ENCODE measurements at places on chromosomes 7 and 10.

DNA sequence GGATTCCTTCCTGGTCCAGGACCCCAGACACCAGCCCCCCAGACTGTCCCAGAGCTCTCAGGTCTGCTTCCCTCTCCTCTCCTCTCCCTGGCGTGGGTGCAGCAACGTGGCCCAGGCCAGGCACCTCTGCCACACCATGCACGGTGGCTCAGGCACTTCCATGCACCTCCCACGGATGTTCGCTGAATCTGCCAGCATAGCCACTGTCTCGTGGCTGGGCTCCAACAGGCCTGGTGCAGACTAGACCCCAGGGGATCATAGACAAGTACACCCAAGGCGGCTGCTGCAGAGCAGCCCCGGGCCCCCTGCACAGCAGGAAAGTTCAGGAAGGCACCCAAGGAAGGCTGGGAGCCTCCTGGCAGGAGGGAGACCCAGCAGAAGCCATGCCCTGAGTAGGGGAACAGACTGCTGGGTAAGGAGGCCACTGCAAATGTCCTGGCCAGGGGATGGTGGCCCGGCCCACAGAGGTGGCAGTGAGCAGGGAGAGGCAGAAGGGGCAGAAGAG lies 4.4 kb downstream of the RASGEF1A start:
- DNase-seq, result no peak

DNA sequence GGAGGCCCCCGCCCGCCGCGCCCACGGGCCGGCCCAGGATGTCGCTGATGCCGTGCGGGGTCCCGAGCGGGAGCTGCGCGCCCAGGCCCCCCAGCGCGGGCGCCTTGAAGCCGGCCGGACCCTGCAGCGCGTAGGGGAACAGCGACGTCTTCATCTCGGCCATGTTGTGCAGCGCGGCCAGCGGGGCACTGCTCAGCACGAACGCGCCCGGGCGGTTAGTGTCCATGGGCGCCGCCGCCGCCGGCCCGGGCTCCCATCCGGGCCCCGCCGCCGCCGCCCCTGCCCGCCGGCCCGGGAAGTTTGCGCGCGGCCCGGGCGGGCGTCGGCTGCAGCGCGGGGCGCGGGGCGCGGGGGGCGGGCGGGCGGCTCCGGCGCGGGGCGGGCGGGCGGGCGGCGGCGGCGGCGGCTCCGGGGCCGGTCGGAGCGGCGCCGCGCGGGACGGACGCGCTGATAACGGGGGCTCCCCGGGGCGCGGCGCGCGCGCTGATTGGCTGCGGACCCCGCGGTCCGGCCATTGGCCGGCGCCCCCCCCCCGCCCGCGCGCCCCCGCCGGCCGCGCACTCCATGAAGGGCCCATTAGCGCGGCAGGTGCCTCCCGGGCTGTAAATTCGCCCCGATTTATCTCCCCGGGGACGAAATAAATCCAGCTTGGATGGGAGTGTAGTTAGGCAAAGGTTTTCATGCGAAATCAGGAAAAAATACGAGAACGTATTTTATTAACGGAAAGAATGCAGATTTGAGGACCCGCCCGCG lies at the start of gene NKX6-2:
NKX6-2 (minus strand) TSS at position 425 of the 753 bp plus-strand sequence; CDS start at position 226, 199 bp downstream.
- no peak for DNase-seq

GRCh38 chr10:15244635-15245197 lies 76.2 kb upstream of the NMT2 start:
- DNase-seq, result no peak

- no peak for DNase-seq
These were observed 20.9 kb upstream of the JAKMIP3 start for GRCh38 chr10:132044803-132045202.

- no peak for DNase-seq
These were observed 146.3 kb downstream of the GPR85 start for GRCh38 chr7:112940314-112940732.

- DNase-seq, result no peak
These were observed 608.9 kb downstream of the SORCS1 start for GRCh38 chr10:106555599-106555998.

DNA sequence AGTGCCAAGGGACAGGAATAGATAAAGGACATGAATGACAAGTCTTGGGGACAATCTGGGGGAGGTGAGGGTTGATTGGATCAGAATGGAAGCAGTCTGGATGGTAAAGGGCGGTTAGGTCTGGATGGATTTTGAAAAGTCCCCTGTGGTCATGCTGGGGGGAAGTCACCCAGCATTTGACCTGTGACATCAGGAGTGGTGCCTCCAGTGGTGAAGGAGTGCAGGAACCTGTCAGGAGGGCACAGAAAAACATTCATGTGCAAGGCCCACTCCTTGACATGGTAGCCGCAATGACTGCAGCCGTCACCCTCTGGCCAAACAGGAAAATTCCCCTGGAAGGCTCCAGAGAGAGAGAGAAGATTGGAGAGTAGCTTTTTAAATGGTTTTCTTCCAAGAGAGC lies 304.8 kb downstream of the GFRA1 start:
- DNase-seq, result no peak

- DNase-seq, result no peak
These were observed 1284.1 kb upstream of the AUTS2 start for GRCh38 chr7:68314208-68314607.

DNA sequence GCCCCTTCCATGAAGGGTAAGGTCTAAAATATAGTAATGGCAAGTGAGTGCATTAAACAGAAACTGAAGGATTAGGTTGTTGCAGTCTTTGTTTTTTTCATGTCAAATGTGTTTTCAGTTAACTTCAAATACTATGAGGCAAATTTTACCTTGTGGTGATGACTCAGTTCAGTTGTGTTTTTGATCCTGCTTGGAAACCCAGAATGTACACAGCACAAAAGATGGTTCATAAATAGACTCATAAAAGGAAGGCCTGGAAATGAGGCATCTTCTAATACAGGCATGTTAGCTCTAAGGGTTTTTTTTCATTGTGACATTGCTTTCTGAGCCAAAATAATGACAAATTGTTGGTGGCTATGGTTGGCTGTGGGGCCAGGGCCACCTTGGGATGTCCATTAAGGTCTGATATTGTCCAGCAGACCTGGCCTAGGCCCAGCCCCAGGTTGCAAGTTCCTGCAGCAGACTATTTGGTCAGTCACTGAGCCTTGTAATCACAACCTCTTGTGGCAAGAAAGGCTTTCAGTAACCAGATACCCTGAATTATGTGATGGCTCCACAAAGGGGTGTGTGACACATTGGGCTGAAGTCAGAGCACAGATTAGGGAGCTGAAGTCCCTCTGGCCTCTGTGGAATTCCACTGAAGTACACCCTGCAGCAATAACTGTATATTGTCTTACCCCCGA lies 69.0 kb upstream of the SAMD8 start:
- DNase-seq, result no peak

DNA sequence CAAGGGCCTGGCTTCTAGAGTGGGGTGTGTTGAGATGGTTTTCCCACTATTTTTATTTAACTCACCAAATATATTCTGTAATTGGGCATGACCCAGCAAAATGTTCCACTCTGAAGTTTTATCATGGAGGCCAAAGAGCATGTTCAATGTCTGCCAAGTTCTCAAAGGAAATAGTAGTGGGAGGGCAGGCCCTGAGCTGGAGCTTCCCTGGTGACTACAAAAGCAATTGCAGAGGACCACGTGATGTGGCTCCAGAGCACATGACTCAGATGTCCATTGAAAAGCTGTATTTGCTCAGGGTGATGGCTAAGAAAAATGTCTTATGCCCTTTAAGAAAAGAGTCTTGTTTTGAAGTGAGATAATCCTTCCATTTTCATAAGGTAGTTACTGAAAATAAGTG lies 1024.8 kb downstream of the LRMDA start:
- DNase-seq, result no peak

- no peak for DNase-seq
These were observed 108.5 kb upstream of the SFMBT2 start for GRCh38 chr10:7519351-7519750.

- no peak for DNase-seq
These were observed 243.4 kb downstream of the MGMT start for GRCh38 chr10:129710510-129710847.

- DNase-seq, result no peak
These were observed 71.2 kb downstream of the DNMBP start for GRCh38 chr10:99938563-99938962.

- no peak for DNase-seq
These were observed 42.8 kb downstream of the RBM20 start for GRCh38 chr10:110686949-110687348.

GRCh38 chr10:15813415-15813814 lies 46.9 kb downstream of the MINDY3 start:
- DNase-seq, result no peak
